Pancreas (tissue), 10 donors: ENCODE measurements at places on chromosomes 6 and 20.
A peak's percentile ranks its signal among the peaks of the same experiment; 100 is the strongest.

DNA sequence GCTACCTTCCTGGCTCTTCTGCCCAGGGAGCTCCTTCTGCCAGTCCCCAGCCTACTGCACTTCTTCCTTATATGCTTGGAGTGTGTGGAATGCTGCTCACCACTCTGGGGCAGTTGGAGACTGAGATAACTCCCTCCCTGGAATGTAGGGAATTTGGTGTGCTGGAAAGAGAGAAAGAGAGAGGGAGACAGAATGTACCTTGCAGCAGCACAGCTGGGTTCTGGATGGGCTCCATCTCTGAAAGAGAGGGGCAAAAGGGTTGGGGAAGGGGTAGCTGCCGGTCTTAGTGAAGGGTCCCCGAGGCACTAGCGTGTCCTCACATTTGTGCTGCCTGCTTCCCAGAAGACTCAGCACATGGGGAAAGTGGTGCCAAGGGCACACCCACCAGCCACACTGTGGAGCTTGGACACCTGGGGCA, 40.2 kb upstream of the DDR1 start:
- DNase-seq: no peak

GRCh38 chr6:87669051-87669450, 33.0 kb downstream of the AKIRIN2 start:
- no peak for DNase-seq

- DNase-seq: peak; percentile 84
Measured at GRCh38 chr6:37483917-37484785, 15.5 kb downstream of the CCDC167 start.

- DNase-seq: no peak
Measured at GRCh38 chr6:31819871-31820299, 4.5 kb downstream of the HSPA1A start.

DNA sequence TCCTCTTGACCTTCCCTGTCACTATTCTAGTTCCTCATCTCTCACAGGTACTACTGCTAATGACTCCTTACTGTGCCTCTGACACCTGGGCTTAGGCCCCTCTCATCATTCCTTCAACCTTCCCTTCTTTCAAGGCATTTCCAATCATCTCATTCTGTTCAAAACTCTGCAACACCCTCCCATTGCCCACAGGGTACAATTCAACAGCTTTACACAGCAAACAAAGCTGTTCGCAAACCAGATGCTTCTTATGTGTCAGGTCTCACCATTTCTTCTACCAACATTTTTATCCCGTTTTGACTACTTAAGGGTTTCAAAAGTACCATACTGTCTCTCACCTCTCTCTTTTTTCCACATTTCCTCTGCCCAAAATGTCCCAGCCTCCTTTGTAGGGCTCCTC, 84.4 kb upstream of the ID4 start:
- DNase-seq: no peak

- no peak for DNase-seq
Measured at GRCh38 chr20:11429889-11430519, 487.7 kb upstream of the BTBD3 start.

DNA sequence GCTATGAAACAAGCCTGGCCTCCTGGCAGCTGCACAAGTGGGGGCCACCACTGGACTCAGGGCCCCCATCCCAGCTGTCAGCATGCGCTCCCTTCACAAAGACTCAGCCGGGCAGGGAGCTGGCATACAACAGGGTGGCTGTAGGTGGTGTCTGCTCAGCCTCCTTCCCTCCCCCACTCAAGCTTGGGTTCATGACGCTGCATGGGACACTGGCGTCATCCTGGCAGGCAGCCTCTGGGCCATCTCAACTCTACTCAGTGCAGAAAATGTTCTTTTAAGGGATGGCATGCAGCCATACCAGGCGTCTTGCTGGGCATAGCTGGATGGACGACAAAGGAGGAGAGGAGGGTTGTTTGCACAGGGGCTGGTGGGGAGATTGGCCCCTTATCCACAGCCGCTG, 30.5 kb downstream of the SAYSD1 start:
- DNase-seq: no peak
